ENCODE measurements at places on chromosomes 3 and 15.

- DNase-seq: no peak
Observed at GRCh38 chr15:69013726-69014406, 629 bp upstream of the NOX5 start.

GRCh38 chr15:80730387-80730786, 35.3 kb downstream of the ABHD17C start:
- DNase-seq: no peak

GRCh38 chr3:112199622-112200316, 66.7 kb upstream of the GCSAM start:
- no peak for DNase-seq

- no peak for DNase-seq
Observed at GRCh38 chr3:129045675-129046036, 14.9 kb upstream of the GP9 start.

GRCh38 chr3:154144825-154145465, 23.8 kb downstream of the ARHGEF26 start:
- DNase-seq: no peak

GRCh38 chr3:133066026-133066425, 27.8 kb downstream of the TMEM108 start:
- DNase-seq: no peak

- DNase-seq: no peak
Observed at GRCh38 chr15:100254691-100255090, 87.1 kb downstream of the ADAMTS17 start.

- DNase-seq: no peak
Observed at GRCh38 chr3:16898595-16899395, 14.0 kb downstream of the PLCL2 start.

DNA sequence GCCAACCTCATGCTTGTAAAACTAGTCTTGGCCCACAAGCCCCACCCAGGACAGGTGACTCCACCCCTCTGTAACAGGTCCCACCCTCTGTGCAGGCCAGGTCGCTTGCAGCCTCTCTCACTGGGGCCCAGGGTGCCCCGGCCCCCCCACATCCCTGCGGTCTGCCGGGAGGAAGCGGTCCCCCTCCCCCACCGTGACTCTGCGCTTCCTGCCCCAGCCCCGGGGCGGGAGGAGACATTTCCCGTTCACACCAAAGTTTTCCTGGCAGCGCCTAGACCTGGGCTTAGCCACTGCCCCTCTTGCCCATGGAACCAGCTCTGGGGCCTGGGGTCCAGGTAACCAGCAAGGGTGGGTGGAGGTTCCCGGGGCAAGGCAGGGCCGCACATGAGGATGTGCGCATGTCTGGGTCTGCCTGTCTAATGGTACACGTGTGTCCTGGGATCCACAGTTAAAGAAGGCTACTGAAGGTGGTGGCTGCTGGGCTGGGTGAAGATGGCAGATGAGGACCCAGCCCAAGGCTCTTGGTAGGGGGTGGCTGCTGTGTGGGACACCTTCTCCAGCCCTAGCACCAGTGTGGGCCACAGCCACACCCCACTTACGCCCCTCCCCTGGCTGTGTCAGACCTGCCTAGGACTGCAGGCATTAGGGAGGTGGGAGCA, 8.4 kb downstream of the NBEAL2 start:
- peak; percentile 71 for DNase-seq

DNA sequence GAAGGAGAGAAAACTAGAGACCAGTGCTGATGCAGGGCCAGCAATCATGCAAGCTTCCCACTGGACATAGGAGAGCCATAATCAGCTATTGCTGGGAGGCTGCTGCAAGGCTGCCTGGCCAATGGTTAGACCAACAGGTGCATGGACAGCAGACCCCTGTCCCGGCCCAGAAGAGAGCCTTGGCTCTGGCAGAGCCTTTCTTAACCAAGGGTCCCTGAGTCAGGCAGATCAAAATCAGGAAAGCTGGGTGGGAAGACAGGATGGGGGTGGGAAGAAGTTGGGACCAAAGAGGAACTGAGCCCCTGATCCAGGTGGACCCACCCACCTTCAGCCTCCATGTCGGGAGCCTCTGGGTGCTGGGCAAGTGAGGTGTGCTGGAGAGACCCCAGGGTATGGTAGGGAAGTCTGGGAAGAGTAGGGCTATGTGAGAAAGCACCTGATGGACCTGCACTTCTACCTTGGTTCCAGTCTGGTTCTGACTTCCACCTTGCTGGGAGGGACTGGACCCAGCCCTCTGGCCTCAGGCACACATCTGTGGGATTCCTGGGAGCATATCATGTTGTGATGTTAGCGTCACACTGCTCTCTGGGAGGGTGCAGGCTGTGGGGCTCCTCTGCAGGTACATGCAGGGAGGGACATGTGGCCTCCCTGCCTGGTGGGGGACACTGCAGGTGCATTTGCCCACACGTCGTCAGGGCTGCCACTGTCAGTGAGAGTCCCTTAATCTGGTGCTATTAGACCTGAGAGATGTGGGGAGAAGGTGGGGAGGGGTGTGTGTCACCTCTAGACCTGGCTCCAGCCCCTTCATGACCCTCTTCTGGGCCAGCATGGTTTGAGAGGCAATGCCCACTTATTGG, 24.7 kb downstream of the KY start:
- DNase-seq: no peak

- no peak for DNase-seq
Observed at GRCh38 chr15:33785366-33785765, 182.9 kb upstream of the CHRM5 start.

- DNase-seq: no peak
Observed at GRCh38 chr3:136305879-136306278, 55.7 kb downstream of the PCCB start.

- no peak for DNase-seq
Observed at GRCh38 chr15:96066852-96067495, 263.5 kb upstream of the NR2F2 start.

- DNase-seq: no peak
Observed at GRCh38 chr15:86154705-86155104, 75.0 kb downstream of the AGBL1 start.

DNA sequence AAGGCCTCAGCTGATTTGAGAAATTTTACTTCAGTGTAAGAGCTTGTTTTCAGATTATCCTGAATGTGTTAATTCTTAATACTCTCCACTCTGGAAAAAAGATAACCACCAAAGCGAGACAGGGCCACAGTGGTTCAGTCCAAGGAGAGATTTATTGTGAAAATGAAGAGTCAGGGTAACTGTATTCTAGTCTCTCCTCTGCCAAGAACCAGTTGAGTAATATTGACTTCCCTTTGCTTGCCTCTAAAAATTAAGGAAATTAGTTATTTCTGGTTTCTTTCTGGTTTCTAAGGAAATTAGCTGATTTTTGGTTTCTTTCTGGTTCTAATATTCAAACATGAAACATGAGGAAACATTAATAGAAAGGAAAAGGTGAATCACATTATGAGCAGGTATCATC, 34.9 kb downstream of the PPP1R2 start:
- DNase-seq: no peak

DNA sequence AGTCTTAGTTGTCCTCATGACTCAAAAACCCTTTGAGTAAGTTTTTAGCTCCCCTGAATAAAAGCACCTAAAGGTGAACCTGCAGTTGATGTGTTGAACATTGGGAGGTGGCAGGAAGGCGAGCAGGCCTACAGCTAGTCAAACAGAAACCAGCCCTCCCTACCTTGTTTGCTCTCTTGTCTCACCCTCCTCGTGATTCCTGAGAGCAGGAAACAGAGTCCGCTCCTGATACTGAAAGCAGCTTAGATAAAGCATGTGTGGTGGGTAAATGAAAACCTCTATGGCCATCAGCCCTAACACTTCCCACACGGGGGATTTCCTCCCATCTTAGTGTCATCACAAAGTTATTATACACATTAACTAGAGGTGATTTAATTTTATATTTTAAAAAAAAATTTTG, 21.8 kb upstream of the CLDN18 start:
- DNase-seq: no peak

DNA sequence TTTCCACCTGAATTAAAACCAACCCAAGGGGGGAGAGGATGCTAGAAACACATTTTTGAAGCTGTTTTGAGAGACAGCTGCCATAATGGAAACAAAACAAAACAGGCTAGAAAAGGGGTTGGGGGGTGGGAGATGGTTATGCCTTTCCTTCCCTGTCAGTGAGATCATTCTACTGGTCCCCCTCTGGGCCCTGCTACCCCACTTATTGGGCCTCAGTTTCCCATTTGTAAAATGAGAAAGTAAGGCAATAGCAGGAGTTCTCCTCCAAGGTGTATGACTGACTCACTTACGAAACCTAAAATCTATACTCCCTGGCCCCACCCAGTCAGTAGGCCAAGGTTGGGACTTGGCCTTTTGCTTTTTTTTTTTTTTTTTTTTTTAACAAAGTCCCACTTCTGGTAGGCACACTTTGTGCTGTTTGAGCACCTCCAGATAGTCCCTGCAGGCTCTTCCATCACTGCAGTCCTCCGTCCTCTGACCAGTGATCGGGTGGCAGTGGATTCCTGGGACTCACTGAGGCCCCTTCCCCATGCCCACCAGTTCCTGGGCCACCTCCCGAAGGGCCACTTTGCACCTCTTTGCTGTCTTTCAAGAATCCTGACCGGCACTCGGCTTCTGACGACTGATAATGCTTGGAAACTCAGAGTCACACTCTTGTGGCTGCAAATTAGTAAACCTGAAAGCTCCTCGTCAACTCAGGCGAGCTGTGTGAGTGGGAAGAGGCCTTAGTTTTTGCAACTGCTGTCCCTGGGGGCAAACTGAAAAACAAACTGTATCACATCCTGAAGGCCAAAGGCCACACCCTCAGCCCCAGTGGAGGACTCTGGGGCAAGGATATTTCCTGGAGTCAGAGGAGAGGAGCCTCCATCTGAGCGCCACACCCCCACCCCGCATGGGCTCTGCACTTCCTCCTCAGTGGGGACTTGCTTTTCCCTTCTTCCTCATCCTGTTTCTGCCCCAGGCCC, 6.7 kb upstream of the PSTPIP1 start:
- DNase-seq: no peak

DNA sequence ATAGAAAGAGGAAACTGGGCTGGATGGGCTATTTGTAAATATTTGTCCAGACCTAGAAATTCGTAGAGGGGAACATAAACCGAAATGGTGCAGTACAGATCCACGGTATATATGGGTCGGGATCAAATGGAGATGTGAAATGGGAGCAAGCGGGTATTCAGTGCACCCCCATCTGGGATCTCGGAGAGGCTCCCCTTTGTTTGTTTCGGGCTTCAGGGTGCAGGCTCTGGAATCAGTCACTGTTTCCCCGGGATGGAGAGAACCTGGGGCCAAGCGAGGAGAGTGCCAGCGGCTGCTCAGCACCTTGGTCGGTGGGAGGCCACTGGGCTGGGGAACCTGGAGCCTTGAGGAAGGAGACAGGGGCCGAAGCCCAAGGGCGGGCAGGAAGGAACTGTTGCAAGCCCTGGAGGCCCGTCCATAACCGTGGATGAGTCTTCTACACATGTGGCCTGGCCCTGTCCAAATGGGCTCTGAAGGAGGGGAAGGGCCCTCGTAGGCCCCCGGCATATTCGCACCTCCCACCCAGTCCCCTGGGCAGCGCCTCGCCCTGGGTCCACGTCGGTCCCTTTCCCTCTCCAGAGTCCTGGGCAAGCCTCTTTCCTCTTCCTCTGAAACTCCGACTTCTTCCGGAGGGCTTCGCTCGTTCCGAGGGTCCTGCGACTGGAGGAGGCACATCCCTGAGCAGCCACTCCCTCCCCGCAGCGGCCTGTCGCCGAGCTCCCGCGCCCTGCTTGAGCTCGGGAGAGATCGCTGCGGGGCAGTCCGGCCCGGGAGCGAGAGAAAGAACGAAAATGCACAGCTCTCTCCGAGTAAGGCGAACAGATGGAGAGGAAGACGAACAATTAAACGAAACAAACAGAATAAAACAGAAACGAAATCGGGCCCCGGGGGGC, 3.0 kb downstream of the ISL2 start:
- DNase-seq: no peak

GRCh38 chr3:139948898-139949297, 13.9 kb downstream of the CLSTN2 start:
- no peak for DNase-seq

DNA sequence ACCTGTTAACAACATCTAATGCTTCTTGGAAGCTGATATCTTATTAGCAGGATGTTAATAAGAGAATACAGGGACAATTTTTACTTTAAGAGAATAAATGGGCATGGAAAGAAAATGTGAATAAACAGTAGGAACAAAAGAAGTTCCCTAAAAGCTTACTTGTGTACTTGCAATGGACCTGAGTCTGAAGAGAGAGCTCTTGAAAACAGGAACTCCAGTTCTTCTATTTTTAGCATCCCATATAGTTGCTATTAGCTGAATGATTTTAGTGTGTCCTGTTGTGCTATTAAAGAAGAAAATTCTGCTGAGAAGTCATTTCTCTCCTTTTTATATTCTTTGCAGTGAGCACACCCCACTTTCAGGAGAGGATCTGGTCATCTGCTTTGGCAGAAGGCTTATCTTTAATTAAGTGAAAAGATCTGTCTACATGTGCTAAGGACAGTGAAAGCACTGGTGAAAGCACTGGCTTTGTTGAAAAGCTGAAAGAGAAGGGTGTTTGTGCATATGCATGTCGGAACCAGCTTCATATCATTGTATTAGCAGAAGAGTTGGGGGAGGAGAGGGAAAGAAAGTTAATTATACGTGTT, 1.4 kb upstream of the ST3GAL6 start:
- no peak for DNase-seq

- DNase-seq: no peak
Observed at GRCh38 chr3:156788846-156789245, 37.3 kb upstream of the LEKR1 start.

- DNase-seq: no peak
Observed at GRCh38 chr3:165643425-165643824, 193.8 kb downstream of the BCHE start.

DNA sequence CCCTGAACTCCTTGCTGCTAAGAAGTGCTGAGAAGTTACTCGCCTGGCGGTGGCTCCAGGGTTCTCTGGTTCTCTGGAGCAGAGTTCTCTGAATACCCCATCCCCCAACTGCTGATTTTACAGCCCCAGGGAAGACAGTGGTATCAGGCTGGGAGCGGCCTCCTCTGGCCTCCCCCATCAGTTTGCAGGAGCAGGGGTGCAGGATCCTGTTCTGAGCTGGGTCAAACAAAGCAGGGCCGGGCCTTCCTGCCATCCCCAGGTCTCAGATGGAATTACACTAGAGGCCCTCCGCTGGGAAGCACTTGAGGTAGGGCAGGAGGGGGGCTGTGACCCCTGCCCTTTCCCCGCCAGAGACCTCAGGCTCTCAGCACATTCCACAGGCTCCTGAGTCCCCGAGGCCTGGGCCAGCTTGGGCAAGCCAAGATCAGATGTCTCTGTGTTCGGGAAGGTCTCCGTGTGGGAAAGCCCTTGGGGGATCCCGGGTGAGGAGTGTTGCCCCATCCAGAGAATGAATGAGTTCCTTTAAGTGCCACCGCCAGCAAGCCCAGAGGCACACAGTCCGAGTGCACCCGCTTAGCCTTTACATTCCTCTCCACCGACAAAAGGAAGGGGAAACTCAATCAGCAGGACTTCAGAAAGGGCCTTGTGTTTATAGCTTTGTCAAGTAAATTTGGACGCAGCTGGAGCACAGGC, 149.9 kb downstream of the LRRK1 start:
- no peak for DNase-seq

GRCh38 chr3:113825090-113825489, 13.5 kb upstream of the GRAMD1C start:
- DNase-seq: no peak

- DNase-seq: no peak
Observed at GRCh38 chr3:182814419-182815062, 21.2 kb downstream of the ATP11B start.

GRCh38 chr3:100041328-100041749, 73.0 kb downstream of the FILIP1L start:
- no peak for DNase-seq
